ENCODE measurements at places on chromosomes 6 and 20.

DNA sequence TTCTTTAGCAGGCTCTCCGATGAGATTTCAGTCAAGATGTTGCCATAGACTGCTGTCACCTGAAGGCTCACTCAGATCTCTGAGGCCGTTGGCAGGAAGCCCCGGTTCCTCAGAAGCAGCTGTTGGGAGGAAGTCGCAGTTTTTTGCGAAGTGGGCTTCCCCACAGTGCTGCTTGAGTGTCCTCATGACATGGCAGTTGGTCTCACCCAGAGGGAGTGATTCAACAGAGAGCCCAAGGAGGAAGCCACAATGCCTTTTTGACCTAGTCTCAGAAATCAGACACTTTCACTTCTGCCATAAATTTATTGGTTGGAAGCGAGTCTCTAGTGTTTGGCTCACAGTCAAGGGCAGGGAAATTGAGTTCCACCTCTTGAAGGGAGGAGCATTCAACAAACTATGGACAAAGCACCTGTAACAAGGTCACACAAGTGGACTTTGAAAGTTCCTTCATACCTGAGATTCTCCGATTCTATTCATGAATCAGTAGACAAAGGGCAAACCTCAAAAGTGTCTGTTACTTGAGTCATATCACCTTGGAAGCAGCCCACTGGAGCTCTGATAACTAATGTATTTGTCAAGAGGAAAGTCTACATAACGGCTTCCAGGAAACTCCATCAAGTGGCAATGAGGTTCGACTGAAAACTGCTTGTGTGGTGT is 208.3 kb downstream of the TASP1 start:
- no peak for ATAC-seq

DNA sequence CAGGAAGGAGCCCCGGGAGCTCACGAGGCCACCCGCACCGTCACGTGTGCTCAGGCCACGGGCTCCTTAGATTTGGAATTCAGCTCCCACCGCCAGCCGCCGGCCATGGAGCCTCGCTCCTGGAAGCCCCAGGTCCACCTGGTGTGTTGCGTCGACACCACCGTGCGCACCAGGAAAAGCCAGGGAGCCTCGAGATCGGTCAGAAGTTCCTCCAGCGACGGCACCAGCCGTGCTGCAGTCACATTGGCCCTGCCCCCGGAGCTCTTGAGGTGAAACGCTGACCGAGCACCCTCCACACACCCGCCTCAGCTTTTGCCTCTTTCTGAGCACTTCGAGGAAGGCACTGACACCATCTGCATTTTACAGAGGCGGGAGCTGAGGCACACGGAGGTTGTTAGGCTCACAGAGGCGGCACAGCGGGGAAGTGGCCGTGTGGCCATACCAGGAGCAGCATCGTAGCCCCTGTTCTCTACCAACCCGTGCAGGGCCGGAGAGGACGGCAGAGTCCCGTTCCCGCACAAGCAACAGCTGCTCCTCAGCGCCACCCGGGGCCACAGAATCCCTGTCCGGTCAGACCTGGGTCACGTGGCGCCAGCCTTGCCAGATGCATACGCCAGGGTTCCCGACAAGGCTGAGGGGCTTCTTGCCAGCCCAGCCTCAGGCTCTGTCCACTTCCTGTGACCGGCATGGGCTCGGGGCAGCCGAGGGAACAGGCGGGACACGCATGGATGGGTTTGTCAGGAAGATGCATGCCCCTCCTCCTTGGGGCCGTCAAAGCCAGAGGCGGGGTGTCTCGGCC is 7.6 kb downstream of the NKAIN4 start:
- ATAC-seq: no peak

DNA sequence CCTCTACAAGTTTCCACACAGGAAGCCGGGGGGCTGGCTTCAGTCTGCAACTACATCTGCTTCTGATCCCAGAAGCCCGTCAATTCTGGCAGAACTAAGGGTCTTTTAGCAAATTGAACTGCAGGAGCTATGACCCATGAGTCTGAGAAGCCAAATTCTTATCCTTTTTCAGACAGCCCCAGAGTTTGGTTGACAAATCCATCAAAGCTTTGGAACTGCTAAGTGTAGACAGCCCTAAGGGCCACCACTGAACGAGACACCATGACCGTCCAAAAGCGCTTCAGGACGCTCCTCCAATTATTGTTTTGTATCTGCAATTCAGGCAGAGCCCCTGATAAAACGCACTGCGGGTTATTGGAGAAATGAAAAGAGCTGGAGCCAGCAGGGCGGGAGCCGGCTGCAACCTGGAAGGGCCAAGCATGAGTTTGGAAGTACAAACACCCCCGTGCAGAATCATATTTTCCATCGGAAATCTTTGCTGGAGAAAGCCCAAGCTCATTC is 67.1 kb downstream of the GNAS-AS1 start:
- no peak for ATAC-seq

DNA sequence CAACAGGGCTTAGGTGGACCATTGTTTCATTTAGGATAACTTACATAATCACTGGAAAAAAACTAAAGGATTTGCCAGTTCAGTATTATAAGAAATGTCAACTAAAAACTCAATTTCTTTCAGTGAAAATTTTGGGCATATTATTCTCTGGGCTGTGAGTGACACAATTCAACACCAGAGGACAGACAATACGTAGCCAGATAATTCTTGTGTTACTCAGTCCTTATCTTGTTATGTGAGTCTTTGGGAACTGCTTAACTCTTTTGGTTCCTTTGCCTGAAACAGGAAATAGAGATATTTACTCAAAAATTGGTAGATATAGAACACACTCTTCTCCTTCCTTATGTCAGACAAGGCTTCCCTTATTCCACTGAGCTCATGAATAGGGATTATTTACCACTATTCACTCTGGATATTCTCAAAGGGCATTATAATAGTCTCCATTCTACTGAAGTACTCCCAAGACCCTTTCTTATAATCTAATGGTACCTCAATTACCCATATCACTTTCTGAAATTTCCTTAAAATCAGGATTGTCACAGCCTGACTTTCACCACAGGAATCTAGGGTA is 4.9 kb upstream of the BEND6 start:
- ATAC-seq: no peak

GRCh38 chr6:337805-338368 is 45.6 kb downstream of the DUSP22 start:
- no peak for ATAC-seq

GRCh38 chr6:156634048-156634447 is 143.1 kb upstream of the ARID1B start:
- no peak for ATAC-seq

DNA sequence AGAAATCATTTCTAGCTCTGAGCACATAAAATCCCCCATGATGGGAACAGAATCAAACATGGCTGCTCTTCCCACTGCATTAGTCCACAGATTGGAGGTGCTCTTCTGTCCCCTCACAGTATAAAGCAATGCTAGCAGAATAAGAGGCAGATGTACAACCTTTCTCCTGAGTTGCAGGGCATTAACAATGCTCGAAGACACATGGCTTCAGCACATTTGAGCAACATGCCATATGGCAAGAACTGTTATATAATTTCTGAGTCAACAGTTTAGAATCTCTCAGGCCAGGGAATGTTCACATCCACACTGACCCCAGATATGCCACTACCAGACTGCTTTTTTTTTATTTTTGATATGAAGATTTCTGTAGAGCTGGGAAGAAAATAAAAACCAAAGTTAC is 119.6 kb downstream of the KIF13A start:
- ATAC-seq: peak; percentile 61

DNA sequence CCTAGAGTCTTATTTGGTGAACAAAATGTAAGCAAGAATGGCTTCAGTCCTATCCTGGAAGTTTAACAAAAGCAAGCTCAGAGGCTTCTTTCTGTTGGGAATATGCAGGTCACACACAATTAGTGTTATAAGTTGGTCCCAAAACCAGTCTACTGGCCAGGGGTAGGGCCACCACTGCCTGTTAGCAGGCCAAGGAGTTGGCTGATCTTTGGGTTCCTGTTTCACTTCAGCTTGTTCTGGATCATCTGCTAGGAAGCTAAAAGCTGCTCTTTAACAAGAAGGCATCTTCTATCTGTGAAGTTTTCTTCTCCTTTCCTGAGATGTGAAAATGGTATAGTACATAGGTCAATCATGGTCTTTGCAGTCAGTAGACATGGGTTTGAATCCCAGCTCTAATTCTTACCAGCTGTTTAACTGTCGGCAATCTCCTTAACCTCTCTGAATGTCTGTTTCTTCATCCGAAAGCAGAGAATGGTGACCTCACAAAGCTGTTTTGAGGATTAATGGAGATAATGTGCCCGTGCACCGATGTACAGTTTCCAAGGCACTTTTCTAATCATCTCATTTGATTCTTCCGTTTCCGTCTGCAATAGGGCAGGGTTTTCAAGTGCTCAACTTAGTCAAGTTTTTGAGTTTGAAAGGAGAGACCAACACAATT is 271.2 kb upstream of the TAB2 start:
- ATAC-seq: no peak
